ENCODE measurements at places on chromosomes 6 and 20.

GRCh38 chr20:20606050-20606449 lies 106.4 kb downstream of the RALGAPA2 start:
- DNase-seq: no peak

DNA sequence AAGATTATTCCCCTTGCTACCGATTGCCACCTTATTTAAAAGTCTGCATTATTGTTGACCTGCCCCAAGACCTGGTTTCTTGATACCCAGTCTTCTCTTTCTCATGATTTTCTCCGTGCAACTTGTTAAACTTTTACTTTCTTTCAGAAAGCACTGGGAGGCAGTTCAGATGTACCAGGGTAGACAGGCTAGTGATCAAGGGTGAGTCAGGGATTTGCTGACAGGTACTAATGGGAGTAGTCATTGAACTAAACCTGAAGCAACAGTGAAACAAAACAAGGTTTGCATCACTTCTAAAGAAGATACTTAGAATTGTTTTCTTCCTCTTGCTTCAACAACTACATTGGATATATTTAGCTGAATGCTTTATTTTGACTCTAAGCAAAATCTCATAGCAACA lies 124.4 kb downstream of the KCNQ5 start:
- peak; percentile 7 for DNase-seq

DNA sequence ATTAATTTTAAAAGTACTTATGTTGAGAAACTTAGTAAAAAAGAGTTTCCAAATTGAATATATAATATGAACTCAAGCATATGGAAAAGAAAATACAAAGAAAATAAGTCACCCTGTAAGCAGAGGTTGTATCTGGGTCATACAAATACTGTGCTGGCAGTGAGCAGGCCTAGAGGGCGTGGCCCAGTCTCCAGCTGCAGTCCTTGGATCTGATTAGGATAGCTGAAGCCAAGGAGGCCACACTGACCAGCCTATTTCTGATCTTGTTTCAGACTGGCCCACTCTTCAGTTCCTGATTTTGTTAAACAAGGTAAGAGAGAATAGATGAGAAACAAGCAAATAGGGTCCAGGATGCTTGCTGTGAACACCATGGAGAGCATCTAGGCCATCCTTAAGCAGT lies 228.8 kb downstream of the EPM2A start:
- no peak for DNase-seq

GRCh38 chr20:1779567-1779966 lies 115.6 kb upstream of the SIRPA start:
- no peak for DNase-seq

DNA sequence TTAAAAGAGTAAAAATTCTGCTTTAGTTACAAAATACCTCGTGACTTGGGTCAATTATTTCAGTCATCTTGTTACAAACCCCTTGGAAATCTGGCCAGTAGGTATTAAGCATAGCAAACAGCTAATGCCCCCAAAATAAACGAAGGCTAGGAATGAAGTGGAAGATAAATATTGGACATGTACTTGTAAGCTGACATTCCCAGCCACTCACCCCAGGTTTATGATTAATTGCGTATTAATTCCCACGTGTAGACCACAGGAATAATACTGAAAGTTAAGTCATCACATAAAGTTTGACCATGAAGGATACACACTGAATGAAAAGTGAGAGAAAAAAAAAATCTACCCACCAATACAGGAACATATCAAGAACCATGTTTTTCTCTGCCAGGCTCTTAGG lies 936.5 kb upstream of the ADGRB3 start:
- no peak for DNase-seq

GRCh38 chr6:72955666-72956065 lies 269.6 kb downstream of the KHDC1L start:
- no peak for DNase-seq

All from retinal pigment epithelial cell (primary cell).